HuH-7.5 (cell line): ENCODE measurements at places on chromosomes 12 and 14.
A peak's percentile ranks its signal among the peaks of the same experiment; 100 is the strongest.

DNA sequence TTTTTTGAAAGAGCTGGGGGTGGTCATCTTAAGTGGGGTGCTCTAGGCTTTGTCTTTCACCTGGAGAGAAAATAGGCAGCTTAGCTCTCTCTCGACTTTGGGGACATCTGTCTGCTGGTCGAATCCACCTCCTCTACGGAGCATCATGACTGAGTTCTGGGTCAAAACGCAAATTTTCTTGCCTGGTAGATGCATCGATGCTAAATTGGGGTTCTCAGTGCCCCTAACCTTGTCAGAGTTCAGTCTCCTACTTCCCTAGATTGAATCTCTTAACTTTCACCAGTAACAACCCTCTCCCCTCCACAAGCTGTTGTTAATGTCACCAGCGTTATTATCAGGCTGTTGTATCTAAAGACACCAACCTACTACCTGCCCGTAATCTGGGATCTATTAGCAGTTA lies 682 bp downstream of the FLRT2 start:
- peak; percentile 12 for DNase-seq

GRCh38 chr12:108447168-108447832 lies 67.8 kb upstream of the FICD start:
- no peak for DNase-seq

GRCh38 chr14:50319721-50320120 lies 7.6 kb downstream of the DMAC2L start:
- no peak for DNase-seq

DNA sequence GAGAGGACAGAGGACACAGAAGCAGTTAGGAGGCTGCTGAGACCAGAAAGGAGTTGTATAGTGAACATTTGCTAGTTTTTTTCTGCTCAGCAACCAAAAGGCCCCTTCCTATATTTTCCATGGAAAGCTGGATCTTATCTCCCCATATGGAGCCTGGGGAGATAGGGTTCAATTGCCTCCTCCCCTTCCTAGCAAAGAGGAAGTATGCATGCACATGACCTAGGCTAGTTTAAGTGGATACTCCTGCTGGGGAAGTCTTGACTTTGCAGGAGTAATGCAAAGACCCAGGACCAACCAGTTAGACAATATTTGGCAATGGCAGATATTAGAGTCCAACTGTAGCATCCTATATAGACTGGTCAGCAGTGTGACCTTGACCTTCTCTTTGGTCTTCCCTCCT lies 15.1 kb downstream of the CHD8 start:
- no peak for DNase-seq

DNA sequence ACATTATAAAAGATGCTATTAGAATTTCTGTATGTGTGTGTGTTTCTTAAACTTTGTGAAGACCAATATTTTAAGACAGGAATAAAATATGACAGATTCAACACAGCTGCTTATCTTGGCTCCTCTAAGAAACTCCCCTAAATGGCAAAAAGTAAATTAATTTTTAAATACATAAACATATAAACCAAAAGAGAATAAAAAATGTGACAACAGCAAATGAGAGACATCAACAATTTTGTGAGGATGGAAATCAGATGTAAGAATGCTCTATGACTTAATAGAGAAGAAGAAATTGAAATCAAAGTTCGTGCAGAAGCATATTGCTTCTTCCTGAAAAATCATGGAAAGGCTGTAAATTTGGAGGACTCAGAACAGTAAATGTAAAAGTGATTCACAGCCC lies 1083.8 kb downstream of the FLRT2 start:
- no peak for DNase-seq

DNA sequence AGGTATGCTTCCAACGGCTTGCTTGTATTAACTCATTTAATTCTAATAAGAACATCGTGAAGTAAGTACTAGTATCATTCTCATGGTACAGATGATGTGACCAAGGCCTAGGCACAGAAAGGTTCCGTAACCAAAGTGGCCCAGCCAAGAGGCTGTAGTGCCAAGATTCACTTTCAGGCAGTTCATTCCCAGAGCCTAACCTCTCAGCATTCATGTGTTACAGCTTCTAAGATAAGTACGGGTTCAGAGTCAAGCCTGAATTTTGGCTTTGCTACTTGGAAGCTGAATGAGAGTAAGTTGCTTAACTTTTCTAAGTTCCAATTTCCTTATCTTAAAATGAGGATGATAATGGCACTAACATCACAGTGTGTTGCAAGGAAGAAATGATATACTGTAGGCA lies 379.9 kb downstream of the AEBP2 start:
- DNase-seq: no peak
